ENCODE measurements at places on chromosomes 16 and 17.
A peak's percentile ranks its signal among the peaks of the same experiment; 100 is the strongest.

GRCh38 chr17:80319262-80319998 is 58.8 kb downstream of the RNF213 start:
- DNase-seq, result no peak

- DNase-seq, result no peak
Measured at GRCh38 chr17:70872103-70872502, 702.8 kb downstream of the KCNJ2 start.

DNA sequence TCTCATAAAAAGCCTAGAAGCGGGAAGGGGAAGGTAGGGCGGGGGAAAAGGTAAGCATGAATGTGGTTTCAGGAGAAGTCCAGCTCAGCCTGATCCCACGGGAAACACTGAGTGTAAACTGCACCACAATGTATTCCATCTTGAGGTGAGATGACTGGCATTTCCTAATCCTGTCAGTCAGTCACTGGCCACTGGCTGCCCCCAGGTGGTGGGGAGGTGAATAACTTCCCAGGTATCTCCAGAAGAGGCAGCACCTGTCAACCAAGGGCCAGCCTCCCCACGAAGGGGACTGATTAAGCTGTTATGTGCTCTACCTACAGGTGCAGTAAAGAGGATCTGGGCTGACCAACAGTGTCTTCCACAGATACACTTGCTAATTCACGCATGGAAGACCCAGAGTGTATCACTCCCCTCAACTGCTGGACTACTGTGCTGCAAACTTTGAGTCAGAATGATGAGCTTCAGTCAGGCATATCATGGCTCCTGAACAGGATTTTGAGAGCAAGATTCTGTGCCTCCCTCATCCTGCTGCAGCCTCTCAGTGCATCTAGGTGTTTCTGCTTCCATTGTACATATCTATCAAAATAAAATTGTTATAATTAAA is 108.5 kb upstream of the CCL2 start:
- no peak for DNase-seq

DNA sequence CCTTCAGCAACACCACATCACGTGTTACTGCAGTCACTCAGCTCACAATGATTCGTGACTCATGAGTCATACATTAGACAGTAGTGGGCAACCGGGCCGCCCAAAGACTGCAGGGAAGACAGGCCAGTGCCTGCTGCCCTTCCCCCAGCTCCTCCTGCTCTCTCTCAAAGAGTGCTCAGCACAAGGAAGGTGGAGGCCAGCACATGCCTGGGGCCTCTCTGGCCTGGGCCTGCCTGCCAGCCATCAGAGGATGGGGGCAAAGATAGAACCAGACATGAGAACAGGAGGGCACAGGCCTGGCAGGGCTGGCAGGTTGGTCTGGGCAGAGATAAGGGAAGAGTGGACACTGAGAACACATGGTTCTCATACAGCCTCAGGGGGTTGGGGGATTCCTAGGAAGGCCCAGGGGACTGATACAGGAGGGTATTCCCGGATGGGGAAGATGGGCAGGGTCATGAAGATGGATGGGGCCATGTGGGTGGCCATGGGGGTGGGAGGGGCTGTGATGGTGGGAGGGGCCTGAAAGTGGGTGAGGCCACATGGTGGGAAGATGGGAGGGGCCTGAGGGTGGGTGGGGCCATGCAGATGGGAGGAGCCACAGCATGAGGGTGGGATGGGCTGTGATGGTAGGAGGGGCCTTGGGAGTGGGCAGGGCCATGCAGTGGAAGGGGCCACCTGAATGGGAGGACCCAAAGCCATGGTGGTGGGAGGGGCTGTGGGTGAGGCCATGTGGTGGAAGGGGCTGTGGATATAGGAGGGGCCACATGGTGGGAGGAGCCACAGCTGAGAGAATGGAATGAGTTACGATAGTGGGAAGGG is 29.0 kb downstream of the KATNB1 start:
- peak; percentile 90 for DNase-seq

DNA sequence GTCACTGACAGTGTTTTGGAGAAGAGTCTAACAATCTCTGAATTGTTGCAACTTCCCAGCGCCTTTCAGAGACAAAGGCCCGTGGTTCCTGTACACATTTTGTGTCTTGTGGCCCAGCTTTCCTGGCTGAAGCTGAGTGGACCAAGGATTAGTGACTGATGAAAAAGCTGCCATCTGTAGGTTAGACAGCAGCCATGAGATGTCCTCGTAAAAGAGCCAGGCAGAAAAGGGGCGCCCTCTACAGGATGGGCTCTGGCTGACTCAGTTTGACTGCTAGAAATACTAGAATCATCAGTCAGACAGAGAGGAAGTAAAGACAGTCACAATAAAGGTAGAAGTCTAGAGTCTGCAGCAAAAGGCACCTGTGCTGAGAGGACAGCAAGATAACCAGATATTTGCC is 26.5 kb upstream of the NF1 start:
- peak; percentile 25 for DNase-seq

DNA sequence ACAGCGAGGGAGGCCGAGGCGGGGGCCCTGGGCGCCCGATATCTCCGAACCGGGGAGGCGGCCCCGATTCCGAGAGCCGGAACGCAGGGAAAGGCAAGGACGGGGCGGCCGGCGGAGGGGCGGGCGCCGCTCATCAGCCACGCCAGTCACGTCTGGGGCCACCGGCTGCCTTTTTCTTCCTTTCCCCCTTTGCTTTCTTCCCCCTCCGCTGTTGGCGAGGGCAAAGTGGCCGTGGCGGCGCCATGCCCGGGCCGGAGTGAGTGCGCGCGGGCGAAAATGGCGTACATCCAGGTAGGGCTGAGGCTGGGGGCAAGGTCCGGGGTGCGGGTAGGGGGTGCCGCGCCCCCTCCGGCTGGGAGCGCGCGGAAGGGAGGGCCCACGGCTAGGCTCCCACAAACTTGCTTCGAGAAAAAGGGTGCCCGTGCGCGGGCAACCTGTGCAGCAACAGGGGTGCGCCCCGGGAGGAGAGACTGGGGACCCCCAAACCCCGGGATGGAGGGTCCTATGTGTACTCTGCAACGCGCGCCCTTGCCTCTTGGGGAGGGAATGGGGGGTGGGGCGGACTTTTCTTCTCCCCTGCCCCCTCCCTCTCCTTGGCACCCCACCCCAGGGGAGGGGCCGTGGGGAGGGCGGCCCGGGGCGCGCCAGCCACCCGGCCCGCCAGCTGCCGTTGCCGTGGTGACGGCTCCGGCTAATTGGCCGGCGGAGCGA is 486 bp downstream of the SYT17 start:
- DNase-seq, result no peak

DNA sequence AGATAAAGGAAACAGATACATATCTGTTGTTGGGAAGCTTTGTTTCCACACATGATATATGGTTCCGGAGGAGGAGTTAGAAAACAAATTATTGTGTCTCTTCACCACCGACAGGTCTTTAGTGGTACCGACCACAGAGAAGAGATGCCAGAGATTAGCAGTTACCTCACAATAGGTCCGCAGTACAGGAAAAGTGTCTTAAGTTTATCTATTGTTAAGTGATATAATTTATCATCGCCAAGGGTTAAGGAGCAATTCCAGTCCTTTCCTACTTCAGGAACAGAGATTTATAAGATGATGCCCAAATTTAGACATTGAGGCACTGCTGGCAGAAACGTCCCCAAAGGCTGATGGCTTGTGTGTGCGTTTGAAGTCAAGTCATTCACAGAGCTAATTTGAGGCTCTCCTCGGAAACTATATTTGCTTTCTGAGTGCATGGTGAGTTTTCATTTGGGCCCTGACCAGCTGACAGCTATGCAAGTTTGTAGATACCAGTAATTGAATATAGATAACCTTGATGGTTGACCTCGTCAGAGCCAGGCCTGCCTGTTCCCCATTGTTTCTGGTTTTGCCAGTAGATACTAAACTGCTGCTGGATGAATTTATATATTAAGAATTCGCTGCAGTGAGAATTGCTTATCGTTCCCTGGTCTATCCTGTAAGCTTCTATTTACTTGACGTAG is 196.4 kb upstream of the IRX3 start:
- DNase-seq, result no peak

- peak; percentile 22 for DNase-seq
Measured at GRCh38 chr17:32161029-32161428, 18.7 kb downstream of the RHOT1 start.

DNA sequence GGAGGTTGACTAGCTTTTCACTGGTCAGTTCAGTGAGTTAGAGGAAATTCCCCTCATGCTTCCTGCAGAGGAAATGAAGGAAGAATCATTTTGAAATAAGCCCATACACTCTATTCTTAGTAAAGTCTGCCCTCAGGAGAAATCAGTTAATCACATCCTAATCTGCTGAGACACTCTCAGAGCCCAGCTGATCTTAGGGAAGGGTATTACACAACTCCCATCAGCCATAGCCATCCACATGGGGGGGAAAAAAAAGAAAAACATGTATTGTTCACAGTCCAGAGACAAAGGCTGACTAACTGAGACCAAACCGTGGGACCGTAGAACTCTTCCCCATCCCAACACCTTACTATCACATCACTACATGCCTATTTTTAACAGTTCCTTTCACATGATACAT is 722.3 kb downstream of the CDH8 start:
- no peak for DNase-seq

GRCh38 chr16:1548727-1549126 is 15.3 kb downstream of the TMEM204 start:
- no peak for DNase-seq

DNA sequence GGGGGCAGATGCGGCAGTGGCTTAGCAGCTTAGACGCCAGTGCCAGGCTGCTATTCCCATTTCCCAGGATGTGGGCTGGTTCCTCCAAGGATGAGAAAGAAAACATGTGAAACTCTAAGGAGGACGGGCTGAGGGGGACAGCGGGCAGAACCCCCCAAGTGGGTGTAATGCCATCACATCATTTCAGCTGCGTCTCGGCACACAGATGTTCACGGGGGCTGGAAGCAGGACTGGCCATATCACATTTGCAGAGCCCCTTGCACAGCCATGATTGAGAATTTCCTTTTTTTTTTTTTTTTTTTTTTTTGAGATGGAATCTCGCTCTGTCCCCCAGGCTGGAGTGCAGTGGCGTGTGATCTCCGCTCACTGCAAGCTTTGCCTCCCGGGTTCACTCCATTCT is 15.3 kb upstream of the GINS2 start:
- no peak for DNase-seq

DNA sequence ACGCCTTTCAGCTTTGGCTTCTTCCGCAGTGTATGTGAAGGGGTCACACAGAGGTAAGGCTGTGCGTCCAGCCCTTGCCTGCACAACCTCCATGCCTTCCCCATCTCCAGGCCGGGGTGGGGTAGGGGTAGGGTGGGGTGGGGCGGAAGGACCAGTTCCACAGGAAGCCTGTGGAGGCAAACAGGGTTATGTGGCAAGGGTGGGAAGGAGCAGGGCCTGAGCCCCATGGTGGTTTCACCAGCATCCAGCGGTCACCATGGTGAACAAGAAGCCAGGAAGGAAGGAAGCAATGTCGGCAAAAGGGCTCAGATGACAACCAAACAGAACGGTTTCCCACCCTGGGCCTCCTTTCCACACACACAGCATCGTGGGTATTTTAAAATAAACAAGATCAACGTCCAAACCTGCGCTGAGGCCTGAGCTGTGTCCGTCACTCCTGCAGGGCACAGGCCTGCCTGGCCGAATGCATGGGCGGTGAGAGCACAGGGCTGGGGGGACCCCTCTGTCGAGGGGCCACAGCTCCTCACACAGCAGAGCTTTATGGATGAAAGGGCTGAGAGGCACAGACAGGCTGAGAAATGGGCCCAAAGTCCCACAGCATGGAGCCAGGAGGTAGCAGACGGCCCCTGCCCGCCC is 80.5 kb downstream of the ZNF778 start:
- DNase-seq, result no peak

GRCh38 chr16:12002447-12003006 is 26.0 kb downstream of the SNX29 start:
- DNase-seq, result peak; percentile 48

DNA sequence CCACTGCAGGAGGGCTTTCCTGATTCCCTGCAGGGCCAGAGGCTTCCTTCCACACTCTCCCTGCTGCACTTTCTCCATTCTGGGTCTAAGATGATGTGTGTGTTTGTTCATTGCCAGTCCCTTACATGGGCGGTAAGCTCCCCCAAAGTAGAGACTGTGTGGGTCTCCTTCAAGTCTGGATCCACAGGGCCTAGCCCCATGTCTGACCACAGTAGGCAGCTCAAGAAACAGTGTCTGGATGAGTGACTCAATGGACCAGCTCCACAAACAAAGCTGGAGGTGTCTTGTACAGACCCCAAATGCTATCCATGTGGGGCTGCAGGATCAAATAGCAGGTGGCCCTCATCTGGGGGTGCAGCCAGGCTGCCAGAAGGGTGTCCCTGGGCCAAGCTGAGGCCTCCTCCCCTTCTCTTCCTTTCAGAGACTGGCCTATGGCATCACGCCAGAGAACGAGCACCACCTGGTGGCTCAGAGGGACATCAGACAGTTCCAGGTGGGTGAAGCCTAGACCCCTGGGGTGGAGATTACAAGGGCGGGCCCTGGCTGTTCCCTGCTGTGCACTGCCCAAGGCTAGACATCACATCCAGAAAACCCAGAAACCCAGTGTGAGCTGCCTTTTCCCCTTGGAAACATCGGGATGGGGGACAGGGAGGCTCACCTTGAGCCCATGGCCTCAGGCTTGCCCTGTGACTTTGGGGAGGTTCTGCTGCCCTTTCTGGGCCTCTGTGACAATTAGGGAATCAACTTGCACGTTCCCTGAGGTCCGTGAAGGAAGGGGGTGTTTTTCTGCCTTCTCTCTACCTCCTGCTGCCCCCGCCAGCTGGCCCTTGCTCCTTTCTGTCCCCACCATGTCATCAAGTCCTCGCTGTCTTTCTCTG is 45.9 kb downstream of the SLC6A2 start:
- peak; percentile 48 for DNase-seq

DNA sequence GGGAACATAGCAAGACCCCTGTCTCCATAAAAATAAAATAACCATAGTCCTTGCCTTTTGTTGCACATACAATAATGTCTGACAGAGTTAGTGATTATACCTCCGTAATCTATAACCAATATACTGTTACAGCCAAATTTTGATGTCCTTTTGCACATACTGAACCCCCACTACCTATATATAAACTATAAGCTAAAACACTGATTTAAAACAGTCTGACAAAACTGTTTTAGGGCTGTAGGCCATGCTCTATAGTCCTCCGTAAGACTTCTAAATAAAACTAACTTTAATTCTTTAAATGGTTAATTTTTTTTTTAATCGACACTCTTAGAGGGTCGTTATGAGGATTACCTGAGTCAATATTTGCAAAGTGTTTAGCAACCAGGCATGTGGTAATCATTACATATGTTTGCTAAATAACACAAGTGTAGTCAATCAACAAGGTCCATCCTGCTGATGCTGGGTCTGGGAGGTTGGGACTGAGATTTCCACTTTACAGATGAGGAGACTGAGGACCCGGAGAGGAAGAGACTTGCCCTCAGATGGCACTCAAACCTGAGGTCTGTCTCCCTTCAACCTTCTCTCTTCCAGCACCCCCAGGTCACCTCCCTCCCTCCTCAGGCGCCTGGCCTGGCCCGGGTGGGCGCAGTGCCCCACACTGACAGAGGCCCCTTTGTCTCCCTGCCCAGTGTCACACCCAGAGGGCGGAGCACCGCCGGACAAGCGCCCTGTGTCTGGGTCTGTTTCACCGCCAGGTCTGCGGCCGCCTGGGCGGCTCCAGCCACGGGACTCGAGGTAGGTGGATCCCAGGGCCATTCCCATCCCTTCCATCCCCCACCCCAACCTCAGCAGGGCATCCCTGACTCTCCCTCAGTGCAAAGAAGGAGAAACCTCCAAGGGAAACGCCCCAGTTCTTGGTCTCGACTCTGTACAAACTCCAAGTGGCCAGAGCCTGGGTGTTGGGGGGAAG is 10.3 kb downstream of the ZNF385C start:
- DNase-seq, result no peak

- DNase-seq, result no peak
Measured at GRCh38 chr17:42136654-42137051, 14.0 kb downstream of the HSPB9 start.

- DNase-seq, result no peak
Measured at GRCh38 chr16:25093208-25094061, 18.1 kb upstream of the LCMT1 start.
